Stimulated activated CD4-positive, alpha-beta T cell treated with anti-CD3 and anti-CD28 coated beads, Interleukin-15, amount 100 ng/mL, for 1 hour (primary cell): ENCODE measurements at places on chromosomes 1 and 21.

GRCh38 chr1:50346621-50347020, 76.6 kb downstream of the DMRTA2 start:
- no peak for DNase-seq

DNA sequence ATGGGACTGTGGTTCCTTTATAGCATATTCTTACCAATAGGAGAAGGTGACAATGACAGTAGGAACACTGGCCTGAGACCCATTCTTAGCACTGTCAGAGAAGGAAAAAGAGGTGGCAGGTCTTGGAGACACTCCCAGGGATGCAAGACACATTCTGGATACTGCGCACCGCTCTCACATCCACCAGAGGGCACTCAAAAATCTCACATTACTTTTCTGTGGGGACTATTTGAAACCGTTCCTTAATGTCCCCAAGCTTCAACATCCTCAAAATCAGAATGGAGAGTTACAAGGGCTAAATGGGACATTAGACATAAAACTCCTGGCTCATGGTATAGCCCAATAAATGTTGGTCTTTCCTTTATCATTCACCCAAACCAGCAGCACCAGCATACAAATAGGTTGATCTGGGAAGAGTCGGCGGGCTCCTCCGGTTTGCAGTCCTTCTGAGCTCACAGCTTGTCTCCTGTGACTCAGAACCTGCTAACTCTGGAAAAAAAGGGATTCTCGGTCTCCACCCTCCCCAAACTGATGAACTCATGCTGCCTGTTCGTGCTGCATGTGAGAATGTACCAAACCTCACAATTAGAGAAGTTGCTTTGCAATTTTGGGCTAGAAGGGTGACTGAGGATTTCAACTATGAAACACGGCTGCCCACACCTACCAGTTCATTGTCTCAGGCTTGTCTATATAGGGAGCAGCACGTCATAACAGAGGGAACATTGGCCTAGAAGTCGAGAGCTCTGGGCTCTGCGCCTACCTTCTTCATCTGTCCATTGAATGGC, 40.2 kb downstream of the IL12RB2 start:
- no peak for DNase-seq

GRCh38 chr21:45536301-45537081, 5.7 kb downstream of the SLC19A1 start:
- no peak for DNase-seq

DNA sequence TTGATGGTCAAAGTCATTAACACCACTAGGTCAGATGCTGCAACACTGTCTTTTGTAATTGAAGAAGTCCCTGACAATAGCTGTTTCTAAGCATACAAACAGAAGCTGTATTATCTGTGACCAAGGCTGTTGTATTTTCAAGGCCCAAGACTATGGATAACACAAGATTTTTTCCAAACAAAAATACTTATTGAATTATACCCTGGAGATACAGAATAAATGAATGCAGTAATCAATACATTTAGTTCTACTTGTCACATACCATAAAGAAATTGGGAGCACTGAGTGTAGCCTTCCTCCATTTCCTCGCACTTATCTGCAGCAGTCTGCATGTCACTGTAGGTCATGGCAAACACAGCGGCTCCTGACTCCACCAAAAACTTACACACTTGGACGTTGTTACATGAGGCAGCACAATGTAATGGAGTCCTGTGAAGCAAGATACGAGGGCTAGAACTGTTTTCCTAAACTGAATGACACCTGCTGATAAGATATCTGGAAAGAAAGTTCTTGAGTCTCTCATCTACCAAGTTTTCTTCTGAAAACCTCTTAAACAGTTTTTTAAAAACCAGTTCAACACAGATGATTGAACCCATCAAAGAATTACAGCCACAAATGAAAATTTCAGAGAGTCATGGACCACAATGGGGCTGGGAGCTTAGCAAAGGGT, 56.9 kb downstream of the TP53BP2 start:
- DNase-seq: no peak

GRCh38 chr1:228794173-228794572, 58.9 kb downstream of the RHOU start:
- no peak for DNase-seq

GRCh38 chr1:89457046-89457445, 67.6 kb upstream of the LRRC8B start:
- no peak for DNase-seq

- DNase-seq: no peak
Measured at GRCh38 chr1:239418681-239419080, 32.3 kb downstream of the CHRM3 start.

GRCh38 chr1:35014486-35014885, 17.3 kb downstream of the ZMYM6 start:
- DNase-seq: no peak

- DNase-seq: no peak
Measured at GRCh38 chr1:4755301-4755845, 101.0 kb downstream of the AJAP1 start.
